NCI-H1092 treated with DMSO at 0.1 percent for 48 hours (cell line): ENCODE measurements at places on chromosomes 5 and 9.

DNA sequence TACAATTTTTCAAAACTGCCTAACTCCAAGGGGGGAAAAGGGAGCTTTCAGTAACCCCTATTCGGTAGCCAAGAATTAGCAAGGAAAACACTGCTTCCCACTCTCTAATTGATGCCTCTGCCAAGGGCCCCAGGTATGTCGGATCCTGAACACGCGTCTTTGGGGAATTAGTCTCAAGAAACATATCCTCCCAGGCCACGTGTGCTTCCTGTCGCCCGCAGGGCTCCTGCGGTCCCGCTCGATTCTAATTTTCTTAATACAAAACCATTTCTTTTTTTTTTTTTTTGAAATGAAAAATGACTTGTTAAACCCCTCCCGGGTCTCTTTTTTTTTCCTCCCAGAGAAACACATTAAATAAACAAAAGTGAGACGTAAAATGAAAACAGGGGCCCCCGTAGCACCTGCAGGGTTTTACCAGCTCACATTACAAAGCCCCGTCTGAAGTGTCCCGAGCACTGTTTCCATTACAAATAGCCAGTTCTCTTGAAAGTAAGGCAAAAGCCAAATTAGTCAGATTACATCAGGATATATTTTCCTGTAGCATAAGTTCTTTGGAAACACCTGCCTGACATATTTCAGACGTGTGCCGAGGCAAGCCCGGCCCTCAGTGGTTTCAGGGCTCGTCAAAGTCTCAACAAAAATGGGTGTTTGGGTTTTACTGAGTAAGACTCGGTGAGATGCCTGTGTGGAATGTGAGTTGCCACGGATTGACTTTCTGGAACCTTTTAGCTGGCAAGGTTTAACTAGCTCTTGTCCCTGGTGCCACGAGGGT lies 21.5 kb downstream of the SMIM23 start:
- DNase-seq: peak; percentile 21

GRCh38 chr9:121069396-121069795 lies 5.4 kb upstream of the CNTRL start:
- no peak for DNase-seq

DNA sequence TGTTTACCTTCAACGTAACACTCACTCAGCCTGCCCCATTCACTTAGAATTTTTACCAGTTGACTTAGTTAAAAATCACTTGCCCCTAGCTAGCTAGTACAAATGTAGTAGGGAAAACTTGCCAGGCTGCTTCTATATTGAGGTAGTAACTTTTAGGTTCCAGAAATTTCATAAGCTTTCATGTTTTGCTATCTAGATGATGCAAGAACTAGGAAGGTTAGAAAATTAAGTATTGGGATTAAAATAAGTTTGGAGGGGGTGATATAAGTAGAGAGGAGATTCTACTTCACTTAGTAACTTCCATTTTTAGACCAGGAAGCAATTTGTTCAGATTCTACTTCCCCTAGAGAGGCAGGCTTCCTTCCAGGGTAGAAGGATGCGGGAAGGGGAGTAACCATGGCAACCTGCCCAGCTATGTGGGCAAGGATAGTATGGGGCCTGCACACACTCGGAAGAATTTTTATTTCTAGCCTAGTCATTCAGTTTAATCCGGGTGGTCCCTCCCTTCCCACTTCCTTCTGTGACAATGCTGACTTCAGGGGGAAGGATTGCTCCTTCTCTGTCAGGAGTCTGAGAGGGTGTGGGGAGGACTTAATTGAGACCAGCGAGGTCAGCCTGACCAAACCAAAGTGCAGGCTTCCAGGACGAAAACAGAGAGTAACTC lies 4.2 kb downstream of the DAB2 start:
- DNase-seq: no peak

GRCh38 chr5:18000744-18001143 lies 366.5 kb downstream of the TAF11L14 start:
- no peak for DNase-seq

GRCh38 chr5:51383131-51384121 lies at the start of gene ISL1:
TSS of gene ISL1 (plus strand) at chr5:51383448. CDS start at chr5:51383672, 224 bp downstream.
- peak; percentile 90 for DNase-seq

DNA sequence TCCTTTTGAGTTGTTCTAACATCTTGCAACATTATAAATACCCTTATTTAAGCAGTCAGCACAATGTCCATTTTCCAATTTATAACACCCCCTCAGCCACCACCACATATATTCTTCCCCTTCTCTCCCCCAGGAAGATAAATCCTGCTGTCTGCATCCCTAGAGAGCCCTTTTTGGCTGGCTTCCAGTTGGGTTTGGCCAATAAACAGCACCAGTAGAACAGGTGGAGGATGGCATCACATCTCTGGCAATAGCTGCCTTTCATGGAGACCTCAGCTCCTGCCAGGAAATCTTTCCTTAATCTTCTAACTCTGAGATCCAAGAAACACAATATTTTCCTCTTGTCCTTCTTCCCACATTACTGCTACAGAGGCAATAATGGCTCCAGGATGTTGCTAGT lies 53.7 kb downstream of the TRIM36 start:
- no peak for DNase-seq

GRCh38 chr5:134227259-134227658 lies 1.4 kb upstream of the PPP2CA start:
- no peak for DNase-seq

DNA sequence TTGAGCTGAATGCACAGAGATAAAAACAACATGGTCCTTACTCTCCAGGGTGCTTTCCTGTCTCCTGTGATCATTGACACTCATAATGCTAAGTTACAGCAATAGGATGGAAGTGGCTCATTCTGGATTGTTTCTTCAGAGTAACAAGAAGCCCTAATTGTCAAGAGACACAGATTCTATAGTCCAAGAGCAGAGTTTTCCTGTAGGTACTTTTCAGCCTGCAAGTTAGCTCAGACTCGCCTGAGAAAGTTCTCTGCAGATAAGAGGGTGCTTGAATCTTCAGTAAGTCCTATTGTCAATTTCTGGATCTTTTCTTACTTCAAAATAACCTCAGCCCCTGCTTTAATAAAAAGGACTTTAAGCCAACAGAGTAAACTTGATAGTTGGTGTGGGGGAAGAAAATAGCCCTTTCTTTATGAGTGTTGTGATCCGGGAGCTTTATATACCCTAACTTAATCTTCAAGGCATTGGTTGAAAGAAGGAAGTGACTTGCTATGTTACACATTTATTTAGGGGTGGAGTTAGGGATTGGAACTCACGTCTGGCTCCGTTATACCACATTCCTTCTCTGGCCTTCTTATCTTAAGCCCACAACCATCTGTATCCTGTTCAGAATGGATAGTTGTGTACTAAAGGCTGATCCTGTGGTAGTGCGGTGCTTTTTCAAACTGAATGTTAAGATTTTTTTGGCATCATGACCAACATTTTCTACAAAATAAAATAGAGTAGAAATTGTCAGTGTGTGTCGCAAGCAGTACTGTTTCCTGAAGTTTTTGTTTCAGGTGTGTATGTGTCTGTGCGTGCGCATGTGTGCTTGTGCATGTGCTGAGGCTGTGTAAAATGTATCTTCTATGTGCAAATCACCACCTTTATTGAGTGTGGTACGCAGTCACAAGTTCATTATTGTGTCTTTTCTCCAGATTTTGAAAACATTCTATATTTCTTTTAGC lies 173.9 kb downstream of the WDR70 start:
- DNase-seq: no peak

GRCh38 chr5:135847976-135848375 lies 13.5 kb downstream of the SLC25A48 start:
- no peak for DNase-seq

DNA sequence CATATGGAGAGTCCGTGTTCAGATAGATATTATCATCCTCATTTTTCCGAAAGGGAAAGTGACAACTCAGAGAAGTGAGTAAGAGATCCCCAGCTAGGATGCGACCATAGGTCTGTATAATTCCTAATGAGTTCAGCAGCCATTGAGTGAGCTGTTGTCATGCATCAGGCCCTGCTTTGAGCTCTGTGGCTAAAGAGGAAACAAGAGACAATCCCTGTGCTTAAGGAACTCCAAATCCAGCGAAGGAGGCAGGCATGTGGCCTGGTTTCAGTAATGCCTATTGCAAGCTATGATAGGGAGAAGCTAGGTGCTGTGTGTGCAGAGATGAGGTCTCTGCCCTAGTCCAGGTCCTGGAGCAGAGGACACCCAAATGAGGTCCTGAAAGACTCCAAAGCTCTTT lies 192.8 kb downstream of the ACTL7B start:
- no peak for DNase-seq

- no peak for DNase-seq
These were observed 41.3 kb upstream of the CACNA1B start for GRCh38 chr9:137836151-137836830.

DNA sequence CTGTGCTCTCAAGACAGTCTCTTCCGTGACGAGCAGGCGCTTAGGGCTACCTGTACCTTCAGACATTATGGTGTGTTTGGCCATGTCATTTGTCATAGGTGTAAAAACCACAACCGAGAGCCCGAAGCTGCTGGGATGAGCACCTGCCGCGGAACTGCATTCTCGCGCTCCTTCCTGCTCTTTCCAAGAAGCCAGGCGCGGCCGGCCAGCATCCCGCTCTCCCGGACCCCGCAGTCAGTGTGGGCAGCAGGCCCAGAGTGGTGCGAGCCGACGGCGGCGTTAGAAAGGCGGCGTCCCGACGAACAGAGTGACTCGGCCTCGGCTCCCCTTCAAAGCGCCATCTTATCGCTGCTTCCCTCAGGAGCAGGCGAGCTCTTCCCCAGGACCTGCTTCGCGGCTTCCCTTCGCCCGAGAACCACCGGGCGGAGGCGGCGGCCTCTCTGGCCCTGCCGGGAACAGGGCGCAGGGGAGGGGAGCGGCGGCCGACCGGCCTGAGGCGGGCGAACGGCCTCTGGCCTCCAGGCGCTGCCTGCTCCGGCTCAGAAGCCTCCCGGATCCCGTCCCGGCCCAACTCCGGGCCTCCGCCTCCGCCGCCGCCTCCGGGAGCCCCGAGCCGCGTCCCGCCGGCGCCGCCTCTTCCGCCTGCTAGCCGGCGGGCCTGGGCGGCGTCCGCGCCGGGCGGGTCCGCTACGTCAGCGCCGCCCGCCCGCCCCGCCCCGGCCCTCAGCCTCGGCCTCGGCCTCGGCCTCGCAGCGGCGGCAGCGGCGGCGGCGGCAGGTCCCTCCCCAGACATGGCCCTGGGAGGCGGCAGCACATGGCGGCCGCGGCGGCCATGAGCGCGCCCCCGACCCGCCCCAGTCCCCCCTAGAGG lies at the start of gene FAM120A:
Gene FAM120A (plus strand): TSS at position 741 of the 871 bp plus-strand sequence. CDS start 231 bp downstream, outside the sequence.
- DNase-seq: peak; percentile 61

DNA sequence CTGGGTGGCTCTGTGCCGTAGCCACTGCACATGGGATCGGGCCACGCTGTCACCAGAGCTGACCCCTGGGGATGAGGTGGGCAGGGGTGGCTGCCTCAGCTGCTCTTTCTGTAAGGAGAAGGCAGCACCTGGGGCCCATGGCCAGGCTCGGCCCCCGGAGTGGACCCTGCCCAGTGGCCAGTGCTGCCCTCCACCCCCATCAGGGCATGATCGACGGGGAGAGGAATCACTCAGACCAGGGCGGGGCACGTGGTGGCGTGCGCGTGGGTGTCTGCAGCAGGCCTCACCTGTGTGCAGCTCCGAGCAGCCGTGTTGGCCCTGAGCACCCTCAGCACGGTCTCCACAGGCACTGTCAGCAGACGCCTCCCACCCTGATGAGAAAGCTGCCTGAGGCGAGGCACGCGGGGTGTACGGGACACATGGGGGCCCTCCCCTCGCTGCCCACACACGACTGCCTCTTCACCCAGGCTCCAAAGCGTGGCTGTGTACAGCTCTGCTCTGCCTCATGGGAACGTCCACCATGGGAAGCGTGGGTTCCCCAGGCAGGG lies 8.6 kb upstream of the CARD9 start:
- no peak for DNase-seq

DNA sequence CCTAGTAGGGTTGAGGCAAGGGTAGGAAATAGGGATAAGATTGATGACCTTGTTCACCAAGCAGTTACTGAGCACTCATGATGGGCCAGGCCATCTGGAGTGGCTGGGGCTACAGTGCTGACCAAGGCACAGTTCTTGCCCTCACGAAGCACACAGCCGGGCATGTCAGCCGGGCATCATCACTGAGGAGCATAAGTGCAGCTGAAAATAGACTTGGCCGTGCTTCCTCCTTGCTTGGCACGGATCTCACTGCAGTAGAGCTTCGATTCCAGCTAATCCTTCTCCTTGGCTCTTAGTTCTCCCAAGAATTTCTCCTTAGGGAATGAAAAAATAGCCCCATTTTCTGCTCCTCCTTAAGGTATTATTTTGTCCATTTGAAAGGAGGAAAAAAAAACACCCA lies 116.6 kb downstream of the NMUR2 start:
- peak; percentile 11 for DNase-seq

- no peak for DNase-seq
These were observed 332.3 kb upstream of the NUDT12 start for GRCh38 chr5:103894882-103895281.

DNA sequence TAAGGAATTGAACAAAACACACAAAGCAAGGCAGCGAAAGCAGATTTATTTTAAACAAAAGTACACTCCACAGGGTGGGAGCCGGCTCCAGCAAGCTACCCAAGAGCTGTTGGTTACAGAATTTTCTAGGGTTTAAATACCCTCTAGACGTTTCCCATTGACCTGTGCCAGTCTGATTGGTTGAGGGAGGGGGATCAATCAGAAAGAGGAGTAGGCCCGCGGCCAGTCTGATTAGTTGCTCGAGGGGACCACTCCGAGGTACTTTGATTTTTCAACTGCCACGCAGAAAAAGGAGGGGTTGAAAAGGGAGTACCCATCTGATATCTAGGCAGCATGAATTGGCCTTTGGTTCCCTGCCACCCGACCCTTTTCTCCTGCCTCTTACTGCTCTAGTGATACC lies 998 bp downstream of the SRP19 start:
- no peak for DNase-seq

DNA sequence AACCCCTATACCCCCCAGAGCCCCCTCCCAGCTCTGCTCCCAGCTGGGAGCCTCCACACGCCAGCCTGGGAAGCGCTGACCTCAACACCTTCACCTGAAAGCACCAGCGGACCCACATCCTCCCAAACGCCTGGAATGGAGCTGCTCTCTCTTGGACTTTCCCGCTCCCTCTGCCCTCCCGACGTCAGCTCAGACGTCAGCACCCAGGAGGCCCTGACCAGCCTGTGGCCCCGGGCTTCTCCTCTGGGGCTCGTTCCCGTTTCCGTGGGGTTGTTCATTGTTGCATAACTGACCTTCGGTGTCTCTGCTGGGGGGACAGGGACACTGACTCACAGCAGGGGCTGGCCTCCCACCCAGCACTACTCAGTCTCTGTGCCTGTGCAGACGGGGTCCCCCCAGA lies 35.0 kb upstream of the SLC6A3 start:
- no peak for DNase-seq

DNA sequence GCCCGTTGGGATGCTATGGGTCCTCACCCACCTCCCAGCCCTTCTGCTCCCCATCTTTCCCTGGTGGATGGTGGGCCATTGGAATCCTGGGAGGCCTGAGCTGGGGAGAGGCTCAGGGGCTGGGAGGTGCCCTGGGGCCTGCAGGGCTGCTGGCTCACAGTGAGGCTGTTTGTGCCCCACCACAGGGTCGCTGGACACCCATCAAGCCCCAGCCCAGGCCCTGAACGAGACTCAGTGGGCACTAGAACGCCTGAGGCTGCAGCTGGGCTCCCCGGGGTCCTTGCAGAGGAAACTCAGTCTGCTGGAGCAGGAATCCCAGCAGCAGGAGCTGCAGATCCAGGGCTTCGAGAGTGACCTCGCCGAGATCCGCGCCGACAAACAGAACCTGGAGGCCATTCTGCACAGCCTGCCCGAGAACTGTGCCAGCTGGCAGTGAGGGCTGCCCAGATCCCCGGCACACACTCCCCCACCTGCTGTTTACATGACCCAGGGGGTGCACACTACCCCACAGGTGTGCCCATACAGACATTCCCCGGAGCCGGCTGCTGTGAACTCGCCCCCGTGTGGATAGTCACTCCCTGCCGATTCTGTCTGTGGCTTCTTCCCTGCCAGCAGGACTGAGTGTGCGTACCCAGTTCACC lies 4.9 kb upstream of the AIF1L start:
- DNase-seq: peak; percentile 7

GRCh38 chr9:72597181-72597517 lies 75.7 kb downstream of the TMC1 start:
- DNase-seq: no peak
